ENCODE measurements at places on chromosomes 4 and X.

DNA sequence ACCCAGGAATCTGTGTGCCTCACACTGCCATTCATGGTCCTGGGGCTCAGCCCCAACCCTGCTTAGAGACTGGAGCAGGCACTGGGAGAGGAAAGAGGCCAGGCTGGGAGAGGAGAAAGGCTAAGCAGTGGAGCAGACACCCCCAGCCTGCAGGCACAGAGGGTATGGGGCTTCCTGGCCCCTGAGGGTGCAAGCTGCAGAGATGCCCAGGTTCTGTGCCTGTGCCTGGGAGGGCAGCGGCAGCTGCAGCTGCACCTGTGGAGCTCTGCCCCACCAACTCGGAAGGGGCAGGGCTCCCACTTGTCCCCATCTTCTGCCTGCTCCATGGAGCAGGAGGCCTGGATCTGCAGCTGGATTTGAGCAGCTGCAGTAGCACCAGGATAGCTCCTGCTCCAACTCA lies 47.9 kb downstream of the DMP1 start:
- no peak for DNase-seq

DNA sequence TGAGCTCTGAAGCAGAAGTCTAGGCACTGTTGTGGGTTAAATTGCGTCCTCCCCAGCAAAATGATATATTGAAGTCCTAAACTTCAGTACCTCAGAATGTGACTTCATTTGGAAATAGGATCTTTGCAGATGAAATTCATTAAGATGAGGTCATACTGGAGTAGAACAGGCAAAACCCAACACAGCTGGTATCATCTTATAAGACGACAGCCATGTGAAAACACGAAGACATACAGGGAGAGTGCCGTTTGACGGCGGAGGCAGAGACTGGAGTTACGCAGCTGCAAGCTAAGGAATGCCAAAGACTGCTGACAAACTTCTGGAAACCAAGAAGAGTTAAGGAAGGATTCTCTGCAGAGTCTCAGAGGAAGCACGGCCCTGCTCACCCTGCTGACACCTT lies 241.5 kb downstream of the MAML3 start:
- DNase-seq = no peak

DNA sequence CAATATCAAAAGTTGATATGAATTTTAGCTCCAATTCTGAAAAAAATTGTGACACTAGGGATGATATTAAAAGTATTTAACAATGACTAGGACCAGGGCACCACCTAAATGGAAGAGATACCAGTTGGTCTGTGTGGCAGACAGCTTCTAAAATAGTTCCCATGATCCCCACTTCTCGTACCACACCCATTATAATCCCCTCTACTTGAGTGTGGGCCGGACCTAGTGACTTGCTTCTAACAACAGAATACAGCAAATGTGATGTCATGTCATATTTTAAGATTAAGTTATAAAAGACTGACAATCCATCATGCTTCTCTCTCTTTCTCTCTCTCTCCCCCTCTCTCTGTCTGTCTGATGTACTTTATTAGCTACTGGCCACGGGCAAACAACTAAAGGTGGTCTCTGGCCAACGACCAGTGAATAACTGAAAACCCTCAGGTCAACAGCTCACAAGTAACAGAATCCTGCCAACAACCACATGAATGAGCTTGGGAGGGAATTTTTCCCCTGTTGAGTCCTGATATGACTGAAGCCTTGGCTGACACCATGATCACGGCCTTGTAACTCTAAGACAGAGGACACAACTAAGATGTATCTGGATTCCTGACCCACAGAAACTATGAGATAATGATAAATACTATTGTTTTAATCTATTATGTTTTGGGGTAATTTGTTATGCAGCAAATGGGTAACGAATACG lies 34.4 kb downstream of the FAM13A start:
- no peak for DNase-seq

DNA sequence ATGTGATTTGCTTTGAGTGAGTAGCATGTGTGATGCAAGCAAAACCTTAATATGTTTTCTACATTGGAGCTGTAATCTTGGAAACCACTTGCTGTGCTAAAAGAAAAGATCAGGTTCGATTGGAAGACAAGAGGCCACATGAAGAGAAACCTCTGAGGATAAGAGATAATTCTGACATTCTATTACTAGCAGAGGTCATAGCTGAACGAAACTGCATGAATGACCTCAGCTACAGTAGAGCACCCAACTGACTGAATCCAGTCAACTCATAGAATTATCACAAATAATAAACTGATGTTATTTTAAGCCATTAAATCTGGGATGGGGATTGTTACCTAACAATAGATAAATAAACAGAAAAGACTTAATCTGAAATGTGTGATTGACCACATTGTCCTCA lies 147.1 kb downstream of the CAMK2D start:
- no peak for DNase-seq

GRCh38 chr4:113740857-113741379 lies 20.6 kb downstream of the CAMK2D start:
- DNase-seq = no peak

DNA sequence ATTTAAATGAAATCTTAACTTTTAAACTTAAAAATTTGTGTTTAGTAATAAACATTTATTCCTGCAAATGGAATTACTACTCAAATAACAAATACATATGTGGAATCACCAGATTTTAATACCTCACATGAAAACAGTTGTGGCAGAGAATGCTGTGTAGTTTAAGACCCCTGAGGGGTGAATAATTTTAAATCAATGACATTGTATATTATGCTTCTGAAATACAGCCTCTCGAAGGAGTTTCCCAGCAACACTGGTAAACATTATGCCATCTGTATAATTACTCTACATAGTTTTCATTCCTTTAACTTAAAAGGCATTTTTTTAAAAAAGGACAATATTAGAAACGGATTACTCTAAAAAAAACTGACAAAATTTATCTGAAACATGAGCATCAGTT lies 2313.3 kb downstream of the ARAP2 start:
- DNase-seq = no peak

All from CD4-positive, alpha-beta T cell treated with Interleukin-21 for 1 hour (primary cell).